ENCODE measurements at places on chromosomes 2 and 18.
A peak's percentile ranks its signal among the peaks of the same experiment; 100 is the strongest.

DNA sequence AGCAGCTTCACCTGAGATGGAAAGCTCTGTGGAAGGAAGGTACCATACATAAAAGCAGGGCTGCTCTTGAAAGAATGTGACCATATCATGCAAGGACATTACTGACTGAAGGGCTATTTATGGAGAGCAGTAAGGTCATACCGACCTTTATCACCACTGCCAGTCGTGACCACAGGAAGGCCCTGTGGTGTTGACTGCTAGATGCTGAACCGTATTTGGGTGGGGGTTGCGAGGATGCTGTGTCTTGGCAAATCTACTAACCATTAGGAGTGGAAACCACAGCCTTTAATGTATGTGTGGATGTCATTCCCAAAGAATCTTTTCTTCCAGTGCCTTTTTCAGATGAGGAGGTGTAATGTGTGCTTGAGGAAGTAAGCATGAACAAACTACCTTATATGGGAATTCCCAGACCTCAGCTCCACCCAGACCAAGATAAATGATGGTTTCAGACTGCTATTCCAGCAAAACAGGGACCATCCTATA lies 60.8 kb downstream of the LIMS1 start:
- no peak for DNase-seq

- DNase-seq, result no peak
These were observed 51.6 kb upstream of the ATG16L1 start for GRCh38 chr2:233199870-233200269.

DNA sequence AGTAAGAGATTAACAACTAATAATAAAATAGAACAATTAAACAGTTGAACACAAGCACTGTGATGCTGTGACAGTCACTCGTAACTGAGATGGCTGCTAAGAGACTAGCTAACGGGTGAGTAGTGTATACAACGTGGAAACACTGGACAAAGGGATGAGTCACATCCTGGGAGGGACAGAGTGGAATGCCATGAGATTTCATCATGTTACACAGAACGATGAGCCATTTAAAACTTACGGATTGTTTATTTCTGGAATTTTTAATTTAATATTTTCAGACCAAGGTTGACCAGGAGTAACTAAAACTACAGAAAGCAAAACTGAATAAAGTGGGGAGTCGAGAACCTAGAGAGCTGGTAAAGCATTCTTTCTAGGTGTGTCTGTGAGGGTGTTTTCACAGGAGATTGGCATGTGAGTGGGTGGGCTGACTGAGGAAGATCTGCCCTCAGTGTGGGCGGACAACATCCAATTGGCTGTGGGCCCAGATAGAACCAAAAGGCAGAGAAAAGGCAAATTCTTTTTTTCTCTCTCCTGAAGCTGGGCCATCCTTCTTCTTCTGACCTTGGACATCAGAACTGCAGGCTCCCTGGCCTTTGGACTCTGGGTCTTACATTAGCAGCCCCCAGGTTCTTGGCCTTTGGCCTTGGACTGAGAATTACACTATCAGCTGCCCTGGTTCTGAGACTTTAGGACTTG lies 14.6 kb downstream of the TMSB10 start:
- peak; percentile 46 for DNase-seq

- no peak for DNase-seq
These were observed 3.4 kb downstream of the RAB31 start for GRCh38 chr18:9711361-9712129.

DNA sequence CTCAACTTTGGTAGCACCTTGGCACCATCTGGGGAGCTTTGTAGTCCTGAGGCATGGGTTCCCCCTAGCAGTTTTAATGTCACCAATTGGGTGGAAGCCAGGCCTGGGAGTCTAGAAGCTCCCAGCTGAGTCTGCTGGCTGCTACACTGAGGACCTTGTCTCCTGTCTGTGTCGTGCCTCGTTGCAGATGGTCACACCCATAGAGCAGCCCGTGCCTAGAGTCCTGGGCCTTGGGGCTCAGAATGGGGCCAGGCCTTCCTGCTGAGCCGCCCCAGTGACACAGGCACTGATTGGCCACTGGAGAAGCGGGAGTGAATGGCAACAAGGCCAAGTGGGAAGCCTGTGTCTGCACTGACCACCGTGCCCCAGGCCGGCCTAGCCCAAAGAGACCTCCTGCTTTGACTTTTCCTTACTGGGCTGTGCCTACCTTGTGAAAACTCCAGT lies 113.2 kb downstream of the SH3RF3 start:
- DNase-seq, result no peak

- no peak for DNase-seq
These were observed 62.6 kb downstream of the BCL11A start for GRCh38 chr2:60490848-60491247.

- DNase-seq, result no peak
These were observed 35.4 kb upstream of the DARS1 start for GRCh38 chr2:136020831-136021230.

DNA sequence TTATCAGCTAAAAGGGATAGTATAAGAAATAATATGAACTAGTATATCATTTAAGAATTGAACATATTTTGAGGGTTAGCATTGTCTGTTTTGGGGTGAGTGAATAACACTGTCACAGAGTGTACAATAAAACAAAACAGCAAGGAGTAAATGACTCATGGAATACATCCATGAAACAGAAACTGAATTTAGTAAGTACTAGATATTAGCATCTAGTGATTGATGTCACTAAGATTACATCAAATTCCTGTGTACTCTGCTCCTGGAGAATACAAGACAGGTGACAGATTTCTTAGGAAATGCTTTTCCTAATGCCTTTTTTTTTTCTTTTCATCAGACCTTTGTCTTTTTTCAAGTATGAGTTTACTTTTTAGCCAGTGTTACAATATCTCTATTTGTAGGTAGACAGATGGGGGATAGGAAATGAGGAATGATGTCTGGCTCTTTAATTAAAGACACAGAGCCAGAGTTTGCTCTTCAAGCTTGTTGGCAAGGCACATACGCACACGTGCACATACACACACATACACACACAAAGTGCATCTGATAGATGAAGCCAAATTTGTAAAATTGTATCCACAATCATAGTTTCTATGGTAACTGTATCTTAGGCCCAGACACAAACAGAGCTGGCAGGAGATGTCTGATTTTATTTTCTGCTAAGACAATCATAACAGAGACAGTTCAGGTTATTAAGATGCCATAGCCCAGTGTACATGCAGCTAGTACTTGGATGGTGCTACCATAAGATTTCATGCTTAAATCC lies 138.2 kb upstream of the NRP2 start:
- no peak for DNase-seq

DNA sequence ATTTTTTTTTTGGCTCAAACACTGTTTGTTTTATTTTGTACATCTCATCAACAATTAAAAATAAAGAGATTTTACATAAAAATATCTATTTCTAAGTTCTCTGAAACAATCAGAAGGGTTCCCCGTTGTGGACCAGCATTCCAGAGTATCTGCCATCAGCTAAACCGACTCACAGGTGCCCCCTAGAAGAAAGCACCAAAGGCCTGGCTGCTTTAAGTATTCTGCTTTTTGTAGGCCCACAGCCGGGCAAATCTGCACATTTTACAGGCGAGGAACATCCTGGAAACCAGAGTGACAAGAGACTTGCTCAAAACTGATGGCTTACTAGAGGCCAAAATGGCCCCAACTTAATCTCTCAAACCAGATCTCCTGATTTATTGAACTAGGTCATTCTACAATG lies 82.2 kb upstream of the SETBP1 start:
- no peak for DNase-seq

GRCh38 chr2:10501980-10502802 lies 54.1 kb upstream of the ODC1 start:
- no peak for DNase-seq

DNA sequence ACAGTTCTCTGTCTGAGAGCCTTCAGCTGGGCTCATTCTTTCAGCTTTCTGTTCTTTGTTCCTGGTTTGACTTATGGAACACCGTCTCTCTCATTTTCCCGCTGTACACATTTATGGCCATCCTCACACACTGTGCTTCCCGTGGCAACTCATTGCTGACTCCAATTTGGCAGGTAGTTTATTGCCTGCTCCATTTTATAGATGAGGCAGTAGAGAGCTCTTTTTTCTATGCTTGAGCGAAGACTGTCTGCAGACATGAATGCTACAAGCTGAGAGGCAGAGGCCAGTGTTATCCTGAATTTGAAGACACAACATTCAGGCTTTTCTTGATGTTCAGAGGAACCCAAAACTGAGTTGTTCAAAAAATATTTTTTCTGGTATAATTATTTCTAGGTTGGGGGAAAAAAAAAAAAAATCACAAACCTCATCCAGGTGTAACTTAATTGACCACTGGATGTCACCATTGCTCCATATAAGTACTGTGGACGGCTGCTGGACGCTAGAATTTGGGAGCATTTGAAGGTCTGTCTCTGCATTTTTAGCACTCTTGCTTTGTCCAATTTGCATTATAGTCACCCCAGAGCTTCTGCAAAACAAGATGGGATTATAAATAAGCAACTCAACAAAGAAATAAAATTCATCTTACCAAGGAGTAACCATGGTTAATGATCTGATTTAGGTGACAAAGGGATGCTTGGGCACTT lies 83.5 kb downstream of the HRH4 start:
- DNase-seq, result no peak

- no peak for DNase-seq
These were observed 435 bp downstream of the RNF181 start for GRCh38 chr2:85596026-85596333.

DNA sequence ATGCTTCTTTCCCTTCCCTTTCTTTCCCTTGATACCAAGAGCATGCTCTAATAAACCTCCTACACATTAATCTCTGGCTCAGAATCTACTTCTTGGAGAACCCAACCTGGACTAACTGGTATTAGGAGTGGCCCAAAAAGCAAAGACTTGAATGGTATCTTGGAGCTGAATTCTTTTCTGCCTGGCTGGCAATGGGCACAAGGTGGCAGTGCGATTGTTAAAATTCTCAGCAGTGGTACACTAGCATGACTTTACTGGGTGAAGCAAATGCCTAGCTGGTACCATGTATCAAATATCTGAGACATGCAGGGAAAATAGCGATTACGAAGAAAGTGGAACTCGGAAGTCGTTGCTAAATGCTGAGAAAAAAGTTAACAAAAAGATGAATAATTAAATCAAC lies 376.1 kb downstream of the XIRP2 start:
- peak; percentile 33 for DNase-seq

DNA sequence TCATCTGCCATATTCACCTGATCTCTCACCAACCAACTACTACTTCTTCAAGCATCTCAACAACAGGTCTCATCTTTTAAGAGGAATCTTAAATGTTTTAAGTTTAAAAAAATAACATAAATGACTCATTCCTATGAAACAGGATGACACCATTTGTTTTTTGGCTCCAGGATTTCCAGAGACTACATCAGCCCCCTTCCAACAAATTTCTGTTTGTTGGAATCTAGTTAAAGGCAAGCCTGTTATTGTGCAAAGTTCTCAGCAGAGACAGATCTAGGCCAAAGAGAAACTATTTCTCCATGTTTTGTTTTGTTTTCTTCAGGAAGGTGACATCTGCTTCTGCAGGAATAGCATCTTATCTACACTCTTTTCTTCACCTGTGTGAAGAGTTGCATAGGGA lies 204.8 kb upstream of the SH3BP4 start:
- no peak for DNase-seq

DNA sequence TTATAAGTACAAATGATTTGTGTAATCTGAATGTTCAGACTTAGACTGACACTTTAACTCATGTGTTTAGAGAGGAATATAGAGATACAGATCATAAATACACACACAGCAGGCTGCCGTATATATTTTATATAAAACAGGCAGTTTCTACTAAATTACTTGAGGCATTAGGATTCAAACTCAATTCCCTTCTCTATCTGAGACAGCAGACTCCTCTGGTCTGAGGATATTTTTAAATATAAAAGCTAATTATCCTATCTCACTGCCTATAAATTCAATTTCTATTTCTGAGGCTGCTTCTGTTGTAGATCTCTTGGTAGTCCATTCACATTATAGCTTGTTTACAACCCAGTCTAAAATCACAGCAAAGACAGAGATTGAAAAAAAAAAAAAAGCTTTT lies 46.9 kb downstream of the BCL2 start:
- DNase-seq, result no peak

GRCh38 chr18:64405161-64405560 lies 256.3 kb upstream of the LINC00305 start:
- no peak for DNase-seq

DNA sequence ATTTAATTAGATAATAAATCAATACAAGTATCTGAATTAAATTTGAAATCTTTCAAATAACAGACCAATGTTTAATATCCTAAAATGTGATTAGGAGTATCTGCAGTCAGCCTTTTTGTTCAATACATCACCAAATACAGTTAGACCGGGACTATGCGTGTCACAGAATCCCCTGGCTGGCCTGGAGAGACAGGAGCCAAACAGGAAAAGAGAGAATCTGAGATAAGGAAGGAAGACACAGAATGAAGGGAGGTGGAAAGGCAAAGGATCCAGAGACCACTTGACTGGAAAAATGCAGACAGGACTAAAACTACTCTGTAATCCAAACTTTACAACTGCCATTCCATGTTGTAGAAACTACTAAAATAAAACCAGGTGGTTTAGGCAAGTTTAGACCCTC lies 66.3 kb downstream of the SIGLEC15 start:
- DNase-seq, result no peak

All from caudate nucleus (tissue), 63 donors.